ENCODE measurements at places on chromosomes 11 and 22.

GRCh38 chr11:70713988-70714665, 315.8 kb downstream of the CTTN start:
- no peak for DNase-seq

DNA sequence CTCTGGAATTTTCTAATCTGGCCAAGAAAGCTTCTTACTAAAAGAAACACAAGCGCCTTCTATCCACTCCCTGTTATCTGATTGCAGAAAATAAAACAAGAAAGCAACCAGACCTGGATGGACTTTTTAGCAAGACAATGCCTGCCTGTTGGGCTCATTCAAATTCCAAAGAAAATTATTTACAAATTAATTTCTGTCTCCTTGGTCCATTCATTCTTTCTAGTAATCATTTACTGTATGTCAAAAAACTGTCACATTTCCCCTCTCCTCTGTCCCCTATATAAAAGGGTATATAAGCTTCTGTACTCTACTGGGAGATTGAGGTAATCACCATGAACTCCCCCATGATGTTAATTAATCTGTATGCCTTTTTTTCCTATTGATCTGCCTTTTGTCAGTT, 279.9 kb downstream of the DLG2 start:
- DNase-seq, result no peak

- DNase-seq, result no peak
Observed at GRCh38 chr22:44192816-44193534, 12.2 kb downstream of the PARVG start.

GRCh38 chr11:121572571-121573059, 119.8 kb upstream of the SORL1-AS1 start:
- DNase-seq, result no peak

- DNase-seq, result no peak
Observed at GRCh38 chr11:61574611-61575010, 6.3 kb downstream of the SYT7 start.

DNA sequence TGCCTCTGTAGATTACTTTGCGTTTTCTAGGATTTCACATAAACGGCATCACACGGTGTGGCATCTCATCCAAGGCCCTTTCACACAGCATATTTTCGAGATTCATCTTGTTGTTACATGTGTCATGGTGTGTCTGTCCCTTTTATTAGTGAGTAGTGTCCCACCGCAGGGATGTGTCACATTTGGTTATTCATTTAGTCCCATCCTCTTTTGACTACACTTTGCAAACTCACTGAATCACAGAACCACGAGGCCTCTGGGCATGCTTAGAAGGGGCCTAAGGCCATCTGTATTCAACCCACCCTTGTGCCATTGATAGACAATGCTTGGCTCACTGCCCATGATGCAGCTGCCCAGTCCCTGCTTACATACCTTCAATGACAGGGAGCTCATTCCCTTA, 4.2 kb upstream of the RAC2 start:
- DNase-seq, result no peak

- no peak for DNase-seq
Observed at GRCh38 chr22:21033895-21034294, 1.5 kb upstream of the SLC7A4 start.

DNA sequence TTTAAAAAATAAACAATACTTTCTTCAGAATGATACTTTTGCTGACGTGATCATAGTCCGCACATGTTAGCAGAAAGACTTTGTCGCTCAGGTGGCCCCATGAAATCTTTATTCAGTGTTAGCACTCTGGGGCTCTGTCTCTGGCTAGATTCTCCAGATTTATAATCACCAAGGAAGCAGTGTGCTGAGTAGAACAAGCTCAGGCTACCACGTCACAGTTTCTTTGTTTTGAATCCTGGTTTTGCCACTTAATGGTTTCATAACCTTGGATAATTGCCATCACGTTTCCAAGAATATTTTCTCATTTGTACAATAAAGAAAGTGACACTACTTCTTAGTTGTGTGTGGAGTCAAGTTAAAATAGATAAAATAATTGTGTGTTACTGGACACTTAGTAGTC, 3.9 kb upstream of the MUC15 start:
- no peak for DNase-seq

DNA sequence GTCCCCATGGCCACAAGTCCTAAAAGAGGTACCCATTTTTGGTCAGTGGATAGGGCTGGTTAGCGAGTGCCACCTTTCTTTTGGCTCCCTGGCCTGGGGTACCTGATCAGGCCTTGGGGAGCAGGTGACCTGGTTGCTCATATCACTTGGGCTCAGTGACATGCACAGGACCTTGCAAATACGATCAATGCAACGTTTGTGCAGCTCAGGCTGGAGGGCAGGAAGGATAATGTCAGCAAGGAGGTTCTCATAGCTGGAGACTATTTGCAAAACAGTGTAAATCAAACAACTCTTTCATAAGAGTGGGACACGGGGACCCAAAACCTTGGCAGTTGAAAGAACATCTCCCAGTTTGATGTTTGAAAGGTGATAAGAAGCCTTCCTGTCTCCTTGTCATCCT, 127.4 kb upstream of the CADM1 start:
- DNase-seq, result no peak

GRCh38 chr22:37233751-37234631, 10.1 kb downstream of the RAC2 start:
- DNase-seq, result no peak

GRCh38 chr22:46087816-46088277, 62.5 kb upstream of the PPARA start:
- no peak for DNase-seq

DNA sequence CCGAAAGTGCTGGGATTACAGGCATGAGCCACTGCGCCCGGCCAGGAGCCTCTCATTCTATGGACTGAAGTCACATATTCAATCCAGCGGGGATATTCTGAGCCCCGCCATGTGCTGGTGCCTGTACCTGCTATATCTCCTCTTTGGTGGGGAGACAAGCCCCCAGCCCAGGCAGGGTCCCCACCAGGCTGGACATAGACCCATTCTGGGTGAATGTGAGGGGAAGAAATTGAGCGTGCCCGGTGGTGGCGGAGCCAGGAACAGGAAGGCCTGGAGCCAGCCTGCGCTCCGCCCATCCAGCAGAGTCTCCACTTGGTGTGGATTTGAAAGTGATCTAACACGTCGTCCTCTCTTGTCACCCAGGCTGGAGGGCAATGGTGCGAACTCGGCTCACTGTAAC, 38.0 kb upstream of the CSNK1E start:
- no peak for DNase-seq

DNA sequence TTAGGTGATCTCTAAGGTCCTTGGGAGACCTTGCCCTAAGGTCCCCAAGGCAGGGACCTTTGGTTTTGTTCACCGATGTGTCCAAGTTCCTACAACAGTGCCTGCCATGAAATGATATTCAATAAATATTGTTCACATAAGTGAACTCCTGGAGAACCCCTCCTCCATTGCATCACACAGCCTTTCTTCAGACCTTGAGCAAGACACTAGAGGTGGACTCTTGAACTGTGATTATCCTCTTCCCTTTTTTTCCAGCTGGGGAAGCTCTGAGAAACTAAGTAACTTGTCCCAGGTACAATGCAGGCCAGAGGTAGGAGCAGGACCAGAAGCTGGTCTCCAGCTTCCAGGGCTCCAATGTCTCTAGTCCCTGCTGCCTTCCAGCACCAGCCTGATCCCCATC, 76.6 kb upstream of the LMO1 start:
- no peak for DNase-seq

- no peak for DNase-seq
Observed at GRCh38 chr11:16853859-16854258, 115.4 kb downstream of the C11orf58 start.

DNA sequence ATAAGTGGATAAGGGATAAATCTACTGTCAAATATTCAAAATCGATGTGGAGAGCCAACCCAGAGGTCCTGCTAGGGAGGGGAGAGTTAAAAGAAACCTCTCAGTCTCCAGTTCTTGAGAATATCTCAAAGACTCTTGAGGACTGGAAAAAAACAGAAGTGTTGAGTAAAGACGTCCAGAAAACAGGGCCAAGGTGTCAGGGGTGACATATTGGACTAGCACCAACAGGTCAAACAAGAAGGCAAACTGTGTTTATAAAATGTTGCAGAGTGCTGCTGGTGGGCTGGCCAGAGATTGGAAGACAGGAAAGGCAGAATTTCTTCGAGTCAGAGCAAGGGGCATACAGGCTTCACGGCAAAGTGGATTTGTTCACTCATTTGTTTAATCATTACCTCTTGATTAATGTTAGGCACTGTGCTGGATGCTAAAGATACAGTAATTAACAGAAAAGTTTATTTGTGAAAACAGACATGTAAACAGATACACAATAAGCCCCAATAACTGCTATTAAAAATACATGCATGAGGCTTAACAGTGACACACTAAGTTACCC, 33.7 kb upstream of the SMPD1 start:
- DNase-seq, result no peak

DNA sequence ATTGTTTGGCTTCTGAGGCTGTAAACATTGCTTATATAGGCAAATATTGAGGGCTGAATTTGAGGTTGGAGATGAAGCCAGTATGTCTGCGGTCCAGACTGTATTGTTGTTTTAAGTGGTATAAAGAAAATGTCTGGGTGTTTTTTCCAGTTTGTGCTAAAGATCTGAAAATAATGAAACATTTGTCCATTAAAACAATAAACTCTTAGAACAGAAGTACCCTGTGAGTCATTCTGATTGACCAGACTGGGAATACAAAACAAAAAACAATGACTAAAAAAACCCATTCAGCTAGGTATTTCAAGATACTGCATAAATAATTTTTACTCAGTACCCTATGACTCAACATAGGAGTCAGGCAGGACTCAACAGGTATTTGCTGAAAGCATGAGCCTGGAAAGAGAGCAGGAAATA, 20.4 kb downstream of the ALKBH8 start:
- DNase-seq, result no peak

DNA sequence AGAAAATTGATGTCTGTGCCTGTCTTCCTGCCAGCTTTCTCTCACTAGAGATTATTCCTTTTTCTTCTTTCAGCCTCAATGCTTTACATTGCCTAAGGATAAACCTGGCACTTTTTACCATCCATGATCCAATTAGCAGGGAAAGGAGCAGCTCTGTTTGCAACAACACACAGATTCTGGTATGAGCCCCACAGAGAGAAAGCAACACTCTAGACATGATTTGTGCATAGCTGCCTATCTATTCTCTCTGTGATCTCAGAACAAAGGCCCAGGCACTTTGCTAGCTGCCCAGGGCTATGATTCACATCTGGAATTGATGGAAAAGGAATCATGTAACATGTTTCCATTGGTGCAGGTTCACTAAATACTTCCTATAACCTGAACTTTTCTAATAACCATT, 685.0 kb downstream of the ETS1 start:
- no peak for DNase-seq

GRCh38 chr11:119041821-119042514, 11.3 kb upstream of the SLC37A4 start:
- no peak for DNase-seq

DNA sequence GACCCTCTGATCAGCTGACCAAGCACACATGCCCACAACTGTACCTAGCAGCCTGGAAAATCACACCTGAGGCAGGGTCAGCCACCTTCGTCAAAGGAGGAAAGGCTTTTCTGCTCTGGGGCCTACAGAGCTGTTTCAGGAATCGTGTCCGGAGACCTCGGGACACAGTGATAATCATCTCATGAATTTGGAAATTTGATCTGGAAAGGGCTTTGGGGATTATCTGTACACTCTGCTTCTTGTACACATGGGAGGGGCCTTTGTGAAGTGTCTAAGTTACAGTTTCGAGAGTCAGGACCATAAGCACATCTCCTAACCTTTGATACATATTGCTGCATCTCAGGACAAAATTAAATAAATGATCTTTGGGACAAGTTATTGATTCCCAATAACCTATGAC, 1421.2 kb upstream of the TENM4 start:
- DNase-seq, result no peak

GRCh38 chr11:101721270-101721669, 137.5 kb upstream of the TRPC6 start:
- no peak for DNase-seq

GRCh38 chr11:131696690-131697089, 326.3 kb downstream of the NTM start:
- DNase-seq, result no peak

GRCh38 chr22:42645938-42646568, 3.1 kb downstream of the CYB5R3 start:
- DNase-seq, result no peak

- DNase-seq, result no peak
Observed at GRCh38 chr22:46050916-46051614, 74.1 kb upstream of the WNT7B start.

- no peak for DNase-seq
Observed at GRCh38 chr11:70888061-70888460, 364.3 kb downstream of the SHANK2 start.

DNA sequence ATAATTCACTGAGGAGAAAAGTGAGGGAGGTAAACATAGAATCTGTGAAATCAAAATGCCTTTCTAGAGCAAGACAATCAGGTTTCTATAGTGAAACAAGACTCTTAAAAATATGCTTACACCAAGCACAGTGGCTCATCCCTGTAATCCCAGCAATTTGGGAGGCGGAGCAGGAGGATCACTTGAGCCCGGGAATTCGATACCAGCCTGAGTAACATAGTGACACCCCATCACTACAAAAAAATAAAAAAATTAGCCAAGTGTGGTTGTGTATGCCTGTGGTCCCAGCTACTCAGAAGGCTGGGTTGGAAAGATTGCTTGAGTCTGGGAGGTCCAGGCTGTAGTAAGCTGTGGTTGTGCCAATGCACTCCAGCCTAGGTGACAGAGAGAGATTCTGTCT, 43.2 kb upstream of the ME3 start:
- DNase-seq, result no peak

GRCh38 chr22:17943533-17944249, 80.7 kb downstream of the MICAL3 start:
- DNase-seq, result no peak

- DNase-seq, result no peak
Observed at GRCh38 chr11:45182902-45183301, 36.5 kb downstream of the PRDM11 start.

GRCh38 chr11:79108851-79109250, 332.0 kb downstream of the TENM4 start:
- no peak for DNase-seq

DNA sequence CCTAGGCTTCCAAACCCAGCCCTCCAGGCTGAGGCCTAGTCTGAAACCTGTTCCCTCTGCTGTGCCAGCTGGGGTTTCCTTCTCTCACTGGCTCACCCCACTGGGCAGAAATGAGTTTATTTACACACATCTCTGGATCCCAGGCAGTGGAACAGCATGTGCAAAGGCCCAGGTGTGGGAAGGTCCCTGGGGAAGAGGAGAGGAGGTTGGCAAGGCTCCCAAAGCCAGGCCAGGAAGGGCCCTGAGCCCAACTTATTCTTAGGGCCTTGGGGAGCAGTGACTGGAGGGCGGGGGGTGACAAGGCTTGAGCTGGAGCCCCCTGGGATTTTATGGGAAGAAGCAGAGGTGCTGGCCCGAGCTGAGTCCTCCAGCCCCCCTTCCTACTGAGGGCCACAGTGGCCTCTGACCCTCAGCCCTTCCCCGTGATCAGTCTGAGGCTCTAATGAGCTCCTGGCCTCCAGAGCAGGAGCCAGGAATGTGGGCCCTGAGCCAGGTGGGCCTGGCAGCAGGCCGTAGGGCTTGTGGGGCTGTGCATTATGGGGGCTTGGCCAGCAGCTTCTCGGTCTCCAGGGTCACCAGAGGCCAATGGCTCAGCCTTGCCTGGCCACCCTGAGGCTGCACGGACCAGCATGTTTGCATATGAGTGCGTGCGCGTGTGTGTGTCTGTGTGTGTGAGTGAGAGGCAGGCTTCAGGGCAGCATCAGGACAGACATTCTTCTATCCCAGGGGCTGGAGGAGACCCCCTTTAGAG, 2.9 kb downstream of the MYO7A start:
- no peak for DNase-seq

Measured in stimulated activated CD4-positive, alpha-beta T cell treated with anti-CD3 and anti-CD28 coated beads, Interleukin-12 subunit alpha, Interleukin-12 subunit beta, amount 100 ng/mL, for 24 hours (primary cell).